Non-pigmented ciliary epithelial cell (primary cell): ENCODE measurements at places on chromosomes 7 and 10.

- no peak for DNase-seq
These were observed 63.5 kb downstream of the PIK3AP1 start for GRCh38 chr10:96656839-96657238.

- peak; percentile 38 for DNase-seq
These were observed 535 bp downstream of the ASAH2B start for GRCh38 chr10:50740293-50740648.

DNA sequence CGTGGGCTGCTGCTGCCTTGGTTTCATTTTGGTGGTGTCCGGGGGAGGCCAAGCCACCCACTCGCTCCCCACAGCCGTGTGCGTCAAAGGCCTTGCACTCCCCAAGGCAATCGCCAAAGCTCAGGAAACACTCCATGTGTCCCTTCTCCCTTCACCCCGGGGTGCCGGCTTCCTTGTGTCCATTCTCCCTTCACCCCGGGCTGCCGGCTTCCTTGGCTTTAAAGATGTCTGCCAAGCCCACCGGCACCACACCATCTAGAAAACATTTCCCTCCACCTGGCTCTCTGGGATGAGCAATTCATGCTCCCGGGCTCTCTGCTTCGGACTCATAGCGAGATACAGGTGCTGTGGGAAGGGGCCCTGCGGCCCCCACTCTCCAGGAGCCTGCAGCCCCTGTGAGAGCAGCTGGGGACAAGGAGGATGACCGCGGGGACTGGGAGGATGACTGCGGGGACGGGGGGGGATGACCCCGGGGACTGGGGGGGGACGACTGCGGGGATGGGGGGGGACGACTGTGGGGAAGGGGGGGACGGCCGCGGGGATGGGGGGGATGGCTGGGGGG is 322.1 kb downstream of the DNAJB6 start:
- DNase-seq = no peak

GRCh38 chr10:60305380-60305892 is 84.2 kb downstream of the ANK3 start:
- no peak for DNase-seq

- DNase-seq = no peak
These were observed 301.9 kb upstream of the GALNT17 start for GRCh38 chr7:70830060-70830395.

DNA sequence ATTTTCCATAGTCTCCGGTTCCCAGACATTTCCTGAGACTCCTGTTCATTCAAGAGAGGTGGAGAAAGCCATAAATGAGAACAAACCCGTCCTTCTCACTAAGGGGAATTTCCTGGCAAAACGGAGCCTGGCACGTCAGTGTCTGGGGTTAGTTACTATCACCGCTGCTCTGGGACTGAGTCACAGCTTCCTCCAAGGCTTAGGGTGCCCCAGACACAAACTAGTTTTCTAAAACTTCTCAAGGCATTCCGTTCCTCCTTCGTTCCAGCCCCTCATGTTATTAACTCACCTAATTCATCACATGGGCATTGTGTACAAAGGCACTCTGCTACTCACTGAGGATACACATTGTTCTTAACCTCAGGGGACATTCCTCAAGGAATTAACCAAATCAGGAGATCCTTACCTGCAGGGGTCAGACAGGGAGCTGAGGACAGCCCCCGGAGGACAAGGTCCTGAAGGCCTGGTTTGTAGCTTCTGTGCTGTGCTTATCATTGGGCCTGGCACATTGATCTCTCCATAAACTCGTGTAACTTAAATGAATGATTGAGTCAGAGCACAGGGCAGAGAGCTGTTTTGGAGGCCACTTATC is 103.0 kb upstream of the KLF6 start:
- peak; percentile 88 for DNase-seq

DNA sequence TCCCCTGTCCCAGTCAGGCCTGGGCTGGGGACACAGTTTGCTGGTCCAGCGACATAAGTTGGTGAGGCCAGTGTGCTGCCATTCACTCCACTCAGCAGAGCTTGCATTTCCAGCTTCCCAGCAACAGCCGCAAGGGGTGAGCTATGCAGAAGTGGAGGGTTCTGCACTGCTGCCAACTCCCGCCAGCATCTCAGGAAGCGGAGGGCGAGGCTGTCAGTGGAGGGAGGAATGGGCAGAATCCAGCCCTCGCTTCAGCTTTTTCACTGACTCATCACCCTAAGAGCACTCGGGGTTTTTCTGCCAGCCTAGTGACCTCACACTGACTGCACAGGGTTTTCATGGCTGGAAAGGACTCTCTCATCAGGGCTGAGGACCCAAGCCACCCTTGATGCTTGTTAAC is 625.1 kb upstream of the MKI67 start:
- DNase-seq = no peak
